ENCODE measurements at places on chromosomes 6 and 20. TPM values are rescaled to one million over a fixed set of nuclear protein-coding genes. Genes with fewer than 3 reads are reported as not detected.

The RAET1L gene
- polyA plus RNA-seq, result not detected

The IL17A gene
- polyA plus RNA-seq, result not detected

DNA sequence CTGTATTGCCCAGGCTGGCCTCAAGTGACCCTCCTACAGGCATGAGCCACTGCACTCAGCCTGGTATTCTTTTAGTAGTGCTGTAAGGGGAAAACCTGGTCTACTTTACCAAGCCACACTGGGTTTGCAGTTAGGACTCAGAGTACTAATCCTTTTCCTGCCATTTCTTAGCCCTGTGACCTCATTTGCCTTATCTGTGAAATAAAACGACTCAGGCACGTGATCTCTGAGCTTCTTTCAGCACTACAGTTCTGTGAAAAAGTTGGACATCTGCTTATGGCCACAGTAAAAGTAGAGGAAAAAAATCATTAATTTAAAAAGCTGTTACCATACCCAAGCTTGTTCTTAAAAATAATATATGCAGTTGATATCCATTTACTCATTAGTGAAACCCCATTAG is 1007.5 kb downstream of the KIF16B start:
- no peak for DNase-seq

- DNase-seq, result no peak
These were observed 24.7 kb upstream of the KCNK16 start for GRCh38 chr6:39347206-39347605.

- DNase-seq, result no peak
These were observed 243.3 kb downstream of the SOX4 start for GRCh38 chr6:21836772-21837425.

- DNase-seq, result no peak
These were observed 112.9 kb downstream of the TRERF1 start for GRCh38 chr6:42338744-42339222.
